Fibroblast of villous mesenchyme (primary cell): ENCODE measurements at places on chromosomes 12 and 14.

- DNase-seq = no peak
These were observed 22.8 kb upstream of the OASL start for GRCh38 chr12:121061831-121062230.

- peak; percentile 70 for DNase-seq
These were observed 41.7 kb upstream of the NID2 start for GRCh38 chr14:52110441-52111086.

DNA sequence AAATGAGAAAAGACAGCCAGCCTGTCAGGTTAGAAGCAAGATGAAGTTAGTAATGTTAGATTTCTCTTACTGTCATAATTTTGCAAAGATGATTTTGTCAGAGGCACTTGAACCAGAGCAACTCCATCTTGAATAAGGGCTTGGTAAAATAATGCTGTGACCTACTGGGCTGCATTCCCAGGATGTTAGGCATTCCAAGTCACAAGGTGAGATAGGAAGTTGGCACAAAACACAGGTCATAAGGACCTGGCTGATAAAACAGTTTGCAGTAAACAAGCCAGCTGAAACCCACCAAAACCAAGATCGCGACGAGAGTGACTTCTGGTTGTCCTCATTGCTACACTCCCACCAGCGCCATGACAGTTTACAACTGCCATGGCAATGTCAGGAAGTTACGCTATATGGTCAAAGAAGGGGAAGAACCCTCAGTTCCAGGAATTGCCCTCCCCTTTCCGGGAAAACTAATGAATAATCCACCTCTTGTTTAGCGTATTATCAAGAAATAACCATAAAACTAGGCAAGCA, 1313.5 kb upstream of the TMEM132C start:
- DNase-seq = no peak

GRCh38 chr12:110028323-110028722, 20.0 kb downstream of the C12orf76 start:
- no peak for DNase-seq

GRCh38 chr14:90355540-90356518, 24.1 kb upstream of the NRDE2 start:
- DNase-seq = no peak

DNA sequence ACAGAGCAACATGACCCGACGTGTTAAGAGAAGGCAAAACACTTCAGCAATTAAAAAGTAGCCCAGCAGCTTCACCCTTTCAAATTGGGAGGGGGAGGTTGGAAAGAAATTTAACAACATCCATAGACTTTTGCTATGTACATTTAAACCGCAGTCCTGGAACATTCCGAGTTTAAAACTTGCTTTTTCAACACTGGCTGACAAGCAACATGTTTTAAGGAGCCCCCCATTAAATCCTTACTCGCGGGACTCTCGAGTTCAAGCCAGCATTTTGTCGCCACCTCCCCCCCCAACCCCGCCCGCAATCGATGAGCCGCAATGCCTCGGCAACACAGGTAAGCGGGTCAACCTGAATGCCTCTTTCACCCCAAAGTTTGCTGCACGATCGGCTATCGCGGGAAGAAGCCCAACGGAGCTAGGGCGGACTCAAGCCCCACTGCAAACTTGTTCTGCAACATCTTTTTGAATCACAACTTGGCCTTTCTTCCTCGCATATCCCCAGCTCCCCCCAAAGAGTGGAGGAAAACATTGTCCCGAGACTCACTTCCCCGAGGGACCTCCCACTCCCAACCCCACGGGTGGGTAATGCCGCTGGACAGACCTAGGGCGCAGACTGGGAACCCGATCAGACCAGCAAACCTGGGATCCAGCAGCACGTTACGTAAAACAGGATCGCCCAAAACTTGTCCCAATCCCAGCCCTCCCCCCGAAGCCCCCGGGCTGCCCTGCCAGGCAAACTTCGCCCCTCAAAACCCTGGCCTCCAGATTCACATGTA, 777 bp downstream of the ZFP36L1 start:
- no peak for DNase-seq

GRCh38 chr12:40745386-40745785, 53.1 kb downstream of the CNTN1 start:
- no peak for DNase-seq

DNA sequence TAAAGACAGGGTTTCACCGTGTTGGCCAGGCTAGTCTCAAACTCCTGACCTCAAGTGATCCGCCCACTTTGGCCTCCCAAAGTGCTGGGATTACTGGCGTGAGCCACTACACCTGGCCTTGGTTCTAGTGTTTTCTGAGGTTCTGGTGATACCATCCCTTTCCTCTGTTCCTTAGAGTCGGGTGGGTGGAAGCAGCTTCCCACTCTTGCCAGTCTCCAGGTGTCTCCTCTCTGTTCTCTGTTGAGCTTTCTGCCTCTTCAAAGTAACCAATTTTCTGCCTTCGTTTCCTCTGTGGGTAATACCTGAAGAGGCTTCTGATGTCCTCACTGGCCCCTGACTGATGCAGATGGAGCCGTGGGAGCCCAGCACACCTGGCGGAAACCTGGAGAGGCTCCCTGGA, 53.4 kb upstream of the LHX5 start:
- DNase-seq = no peak

GRCh38 chr12:122937622-122938091, 28.6 kb downstream of the ABCB9 start:
- no peak for DNase-seq
